ENCODE measurements at places on chromosomes 12 and 14.

DNA sequence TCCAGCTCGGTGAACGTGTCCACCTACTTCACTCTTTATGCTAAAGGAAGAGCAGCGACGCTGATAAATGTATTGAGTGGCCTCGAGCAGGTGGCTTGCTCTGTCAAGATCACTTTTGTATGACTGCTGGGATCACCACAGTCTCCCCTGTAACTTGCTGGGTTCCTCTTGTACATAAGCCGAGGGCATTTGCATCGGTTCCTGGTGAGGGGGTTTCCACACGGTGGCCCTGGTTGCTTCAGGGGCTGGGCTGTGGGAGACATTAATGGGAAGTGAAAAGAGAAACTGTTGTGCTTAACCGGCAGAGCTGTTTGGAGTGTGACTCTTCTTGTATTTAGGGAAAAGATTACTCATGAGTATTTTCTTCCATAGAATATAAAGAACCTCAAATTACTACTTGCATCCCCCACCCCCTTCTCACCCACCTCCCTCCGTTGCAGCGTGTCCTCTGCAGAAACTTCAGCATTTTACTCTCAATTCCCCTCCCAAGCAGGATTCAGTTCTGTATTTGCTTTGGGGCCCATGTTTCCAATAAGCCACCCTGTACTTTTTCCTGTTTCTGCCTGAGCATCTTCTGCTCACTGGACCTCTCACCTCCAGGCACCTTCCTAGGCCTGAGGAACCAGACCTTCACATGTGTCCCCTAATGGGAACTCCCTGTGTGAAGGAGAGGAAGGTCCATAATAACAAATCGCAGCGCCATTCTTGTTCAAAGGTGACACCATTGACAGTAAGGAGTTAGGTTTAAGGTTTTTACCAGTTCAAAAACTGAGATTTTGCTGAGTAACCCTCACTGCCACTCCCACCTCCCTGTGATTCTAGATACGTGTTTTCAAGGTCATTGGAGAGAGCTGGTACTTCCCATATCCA lies 187.0 kb downstream of the ETV6 start:
- DNase-seq = no peak

DNA sequence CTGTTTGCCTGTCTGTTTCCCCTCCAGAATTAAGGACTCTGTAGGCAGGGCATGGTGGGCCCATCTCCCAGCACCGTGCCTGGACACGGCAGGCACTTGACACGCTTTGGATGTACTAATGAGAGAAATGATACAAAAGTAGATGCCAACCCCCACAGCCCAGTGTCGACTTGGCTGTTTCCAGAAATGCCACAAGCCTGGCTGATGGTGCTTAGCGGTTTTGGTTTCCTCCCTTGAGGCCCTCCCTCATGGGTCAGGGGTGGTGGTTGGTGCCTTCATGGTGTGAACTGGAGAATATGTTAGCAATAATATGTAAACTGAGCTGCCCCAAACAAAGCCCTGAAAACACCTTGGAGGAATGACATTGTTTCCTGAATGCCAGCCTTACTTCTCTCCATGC lies 55.5 kb upstream of the ESRRB start:
- no peak for DNase-seq

GRCh38 chr12:1825382-1826102 lies 5.2 kb downstream of the LRTM2 start:
- no peak for DNase-seq

DNA sequence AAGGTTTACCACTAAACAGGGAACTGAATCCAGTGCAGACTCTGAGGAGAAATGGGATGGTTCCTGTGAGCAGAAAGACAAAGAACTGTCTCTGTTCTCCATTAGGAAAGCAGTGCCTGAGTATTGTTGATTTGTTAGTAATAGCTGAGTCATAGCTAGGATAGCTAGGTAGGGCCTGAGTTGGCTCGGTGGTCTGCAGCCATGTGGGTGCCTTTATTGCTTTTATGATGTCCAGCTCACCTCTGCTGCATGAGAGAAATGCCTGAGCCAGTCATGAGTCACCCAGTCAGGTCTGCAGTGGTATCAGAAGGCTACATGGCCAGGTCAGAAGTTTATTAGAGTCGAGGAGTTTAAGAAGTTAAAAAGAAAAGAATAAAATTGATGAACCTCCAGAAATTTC lies 24.2 kb downstream of the TRHDE start:
- DNase-seq = peak; percentile 97

- no peak for DNase-seq
Measured at GRCh38 chr14:65006261-65006721, 19.6 kb downstream of the FNTB start.

Data from kidney epithelial cell (primary cell).